ENCODE measurements at places on chromosomes 11 and 22. TPM values are rescaled to one million over a fixed set of nuclear protein-coding genes. Genes with fewer than 3 reads are reported as not detected.

DNA sequence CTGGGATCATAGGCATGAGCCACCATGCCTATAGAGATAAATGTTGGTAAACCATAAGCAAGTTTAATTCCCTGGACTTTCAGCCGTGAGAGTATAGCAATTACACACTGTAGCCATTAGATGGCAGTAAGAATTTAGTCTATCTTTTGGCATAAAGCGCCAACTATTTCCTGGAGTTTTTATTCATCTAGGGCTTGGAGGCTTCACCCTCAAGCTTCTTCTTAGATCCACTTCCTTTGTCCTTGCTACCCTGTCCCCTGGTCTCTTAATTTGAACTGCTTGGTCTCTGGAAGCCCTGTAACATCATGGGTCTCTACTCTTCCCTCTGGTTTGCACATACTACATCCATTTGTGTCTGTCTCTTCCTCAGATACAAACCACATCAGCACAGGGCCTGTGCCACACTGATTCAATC is 38.2 kb downstream of the OR10A6 start:
- no peak overlapping the region for H3K4me3 ChIP-seq
- H3K27me3 ChIP-seq, result peaks cover 9% of the 10 kb centered on the region
- DNase-seq, result no peak
- no peaks in the 10 kb centered on the region for H3K4me1 ChIP-seq
- H3K36me3 ChIP-seq, result no peaks in the 10 kb centered on the region
- H3K27ac ChIP-seq, result no peak overlapping the region

HORMAD2 gene
- total RNA-seq, result not detected

DNA sequence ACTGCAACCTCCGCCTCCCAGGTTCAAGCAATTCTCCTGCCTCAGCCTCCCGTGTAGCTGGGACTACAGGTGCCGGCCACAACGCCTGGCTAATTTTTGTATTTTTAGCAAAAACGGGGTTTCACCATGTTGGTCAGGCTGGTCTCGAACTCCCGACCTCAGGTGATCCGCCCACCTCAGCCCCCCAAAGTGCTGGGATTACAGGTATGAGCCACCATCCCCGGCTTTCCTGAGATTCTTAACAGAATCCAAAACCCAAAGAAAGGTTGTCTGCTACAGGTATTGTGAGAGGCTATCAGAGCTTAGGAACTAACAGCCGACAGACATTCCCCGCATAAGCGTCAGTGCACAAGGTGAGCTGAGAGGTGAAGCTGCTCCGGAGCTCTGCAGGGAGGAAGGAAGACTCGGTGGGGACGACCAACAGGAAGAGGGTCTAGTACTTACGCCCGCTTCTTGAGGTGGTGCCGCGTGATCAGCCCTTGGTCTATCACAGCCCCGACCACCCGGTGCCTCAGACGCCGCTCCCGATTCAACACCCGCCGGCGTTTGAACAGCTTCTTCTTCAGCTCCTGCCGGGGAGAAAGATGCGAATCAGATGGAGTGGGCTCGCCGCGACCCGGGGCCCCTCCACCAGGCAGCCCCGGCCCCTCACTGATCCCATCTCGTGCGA is 470 bp downstream of the C11orf98 start:
- peak overlapping the region; percentile 96 for H3K4me3 ChIP-seq
- no peak for DNase-seq
- peaks cover 17% of the 10 kb centered on the region for H3K36me3 ChIP-seq
- peaks cover 23% of the 10 kb centered on the region for H3K4me1 ChIP-seq

- no peak overlapping the region for H3K27ac ChIP-seq
These were observed 3.1 kb upstream of the MMP8 start for GRCh38 chr11:102727890-102728289.

SLC1A2 gene
- total RNA-seq, result 0.12 TPM

- H3K36me3 ChIP-seq, result no peaks in the 10 kb centered on the region
- H3K4me1 ChIP-seq, result no peaks in the 10 kb centered on the region
- no peak overlapping the region for H3K4me3 ChIP-seq
- no peak overlapping the region for H3K27ac ChIP-seq
- peaks cover 24% of the 10 kb centered on the region for H3K27me3 ChIP-seq
- no peak for DNase-seq
These were observed 1.7 kb downstream of the ADAMTS15 start for GRCh38 chr11:130449996-130450769.

DNA sequence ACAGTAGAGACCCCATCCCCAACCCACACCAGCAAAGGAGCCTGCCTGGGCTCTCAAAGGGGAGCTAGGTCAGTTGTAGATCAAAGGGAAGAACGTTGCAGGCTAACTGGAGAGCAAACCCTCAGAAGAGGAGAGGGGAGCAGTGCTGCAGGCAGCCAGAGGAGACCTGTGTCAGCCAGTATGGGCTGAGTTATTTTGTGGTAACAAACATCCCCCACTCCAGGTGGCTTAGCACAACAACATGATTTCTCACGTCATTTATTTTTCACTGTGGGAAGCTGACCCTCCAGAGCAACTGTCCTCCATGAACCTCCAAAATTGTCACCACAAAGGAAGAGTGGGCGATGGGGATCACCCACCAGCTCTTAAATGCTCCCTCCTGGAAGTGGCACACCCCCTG is 19.8 kb upstream of the SHANK2 start:
- DNase-seq, result no peak
- peaks cover 7% of the 10 kb centered on the region for H3K27me3 ChIP-seq
- no peaks in the 10 kb centered on the region for H3K4me1 ChIP-seq
- peaks cover 5% of the 10 kb centered on the region for H3K36me3 ChIP-seq

DNA sequence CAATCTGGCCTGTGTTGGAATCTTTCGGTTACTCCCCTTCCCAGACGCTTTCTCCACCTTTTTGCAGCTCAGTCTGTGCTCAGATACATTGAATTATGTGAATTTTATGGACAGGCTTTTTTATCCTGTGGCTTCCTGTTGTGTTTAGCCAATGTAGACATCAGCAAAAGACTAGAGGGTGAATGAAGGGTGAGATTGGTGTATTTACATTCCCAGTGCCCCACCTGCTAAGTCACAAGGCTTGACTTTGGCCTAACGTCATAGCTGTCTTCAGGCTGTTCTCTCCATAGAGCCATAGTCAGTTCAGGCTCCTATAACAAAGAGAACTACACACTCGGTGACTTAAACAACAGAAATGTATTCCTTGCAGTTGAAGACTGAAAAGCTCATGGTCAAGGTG is 97.5 kb upstream of the FSHB start:
- DNase-seq, result no peak
- H3K27ac ChIP-seq, result no peak overlapping the region
- peaks cover 6% of the 10 kb centered on the region for H3K27me3 ChIP-seq
- H3K4me3 ChIP-seq, result no peak overlapping the region

DNA sequence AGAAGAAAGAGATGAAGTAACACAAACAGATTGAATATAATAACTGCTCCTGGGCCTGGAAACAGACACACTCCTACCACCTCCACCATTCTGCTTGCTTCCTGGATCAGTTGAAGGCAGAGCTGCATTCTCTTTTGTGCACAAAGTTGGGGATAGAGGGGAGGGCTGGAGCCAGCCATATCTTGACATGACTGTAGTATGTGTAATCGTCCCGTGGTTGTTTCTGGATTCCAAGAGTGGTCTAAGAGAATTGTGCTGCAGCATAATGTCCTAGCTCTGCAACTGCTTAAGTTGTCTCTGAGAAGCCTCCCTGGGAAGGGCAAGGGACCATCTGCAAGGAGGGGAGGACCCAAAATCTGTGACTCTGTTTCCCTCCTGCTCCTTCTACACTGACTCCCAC is 3.2 kb downstream of the CRY2 start:
- H3K4me1 ChIP-seq, result peaks cover 33% of the 10 kb centered on the region
- peaks cover under 1% of the 10 kb centered on the region for H3K27me3 ChIP-seq
- DNase-seq, result no peak
- no peak overlapping the region for H3K4me3 ChIP-seq

DNA sequence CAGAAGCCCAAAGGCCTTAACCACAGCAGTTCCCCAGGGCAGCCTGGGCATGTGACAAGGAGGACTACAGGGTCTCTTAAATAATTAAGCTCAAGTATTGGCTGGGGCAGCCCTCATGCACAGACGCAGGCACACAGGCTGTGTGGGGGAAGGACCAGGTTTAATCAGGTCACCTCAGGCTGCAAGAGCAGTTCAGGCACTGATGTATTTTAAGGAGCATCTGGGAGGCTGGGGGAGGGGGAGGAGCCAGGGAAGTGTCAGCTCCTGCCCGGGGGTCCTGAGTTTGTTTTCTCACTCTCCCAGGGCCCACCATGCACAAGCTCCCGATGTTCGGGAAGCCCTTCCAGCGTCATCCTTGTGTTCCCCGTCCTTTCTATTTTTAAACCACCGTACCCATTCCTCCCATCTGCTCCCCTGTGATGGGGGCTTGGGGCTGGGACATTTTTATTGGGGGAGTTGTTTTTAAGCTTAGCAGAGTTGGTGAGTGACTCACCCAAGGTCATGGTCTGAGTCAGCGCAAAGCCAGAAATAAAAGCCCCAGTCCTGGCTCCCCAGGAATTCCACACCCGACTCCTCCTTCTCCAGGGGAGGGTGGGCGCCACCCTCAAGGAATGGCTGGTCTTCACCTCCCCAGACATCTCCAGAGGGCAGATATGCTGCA is 2.4 kb downstream of the CSDC2 start:
- H3K36me3 ChIP-seq, result no peaks in the 10 kb centered on the region
- H3K27ac ChIP-seq, result no peak overlapping the region
- no peak overlapping the region for H3K4me3 ChIP-seq
- DNase-seq, result no peak
- no peaks in the 10 kb centered on the region for H3K4me1 ChIP-seq

FJX1 gene
- 0.55 TPM for total RNA-seq

DNA sequence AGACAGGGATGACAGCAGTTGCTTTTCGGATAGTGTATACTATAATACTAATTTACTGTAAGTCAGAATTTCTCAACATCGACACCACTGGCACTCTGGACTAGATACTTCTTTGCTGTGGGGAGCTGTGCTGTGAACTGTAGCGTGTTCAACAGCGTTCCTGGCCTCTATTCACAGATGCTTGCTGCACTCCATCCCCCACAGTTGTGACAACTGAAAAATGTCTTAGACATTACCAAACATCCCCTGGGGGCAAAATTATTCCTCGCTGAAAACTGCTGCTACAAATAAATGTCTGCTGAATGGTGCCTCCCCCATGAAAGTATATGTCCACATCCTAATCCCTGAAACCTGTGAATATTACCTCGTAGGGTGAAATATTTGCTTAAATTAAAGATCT is 7.5 kb upstream of the SLC15A3 start:
- no peak overlapping the region for H3K27ac ChIP-seq
- no peak for DNase-seq

GRCh38 chr11:16454289-16454863 is 98.0 kb upstream of the SOX6 start:
- no peak for DNase-seq
- no peaks in the 10 kb centered on the region for H3K36me3 ChIP-seq
- H3K4me3 ChIP-seq, result no peak overlapping the region
- no peaks in the 10 kb centered on the region for H3K27me3 ChIP-seq
- H3K4me1 ChIP-seq, result no peaks in the 10 kb centered on the region

GRCh38 chr11:130652671-130653335 is 204.4 kb downstream of the ADAMTS15 start:
- peaks cover 5% of the 10 kb centered on the region for H3K36me3 ChIP-seq
- peaks cover 19% of the 10 kb centered on the region for H3K27me3 ChIP-seq
- no peak overlapping the region for H3K4me3 ChIP-seq
- no peak overlapping the region for H3K27ac ChIP-seq
- no peaks in the 10 kb centered on the region for H3K4me1 ChIP-seq

DNA sequence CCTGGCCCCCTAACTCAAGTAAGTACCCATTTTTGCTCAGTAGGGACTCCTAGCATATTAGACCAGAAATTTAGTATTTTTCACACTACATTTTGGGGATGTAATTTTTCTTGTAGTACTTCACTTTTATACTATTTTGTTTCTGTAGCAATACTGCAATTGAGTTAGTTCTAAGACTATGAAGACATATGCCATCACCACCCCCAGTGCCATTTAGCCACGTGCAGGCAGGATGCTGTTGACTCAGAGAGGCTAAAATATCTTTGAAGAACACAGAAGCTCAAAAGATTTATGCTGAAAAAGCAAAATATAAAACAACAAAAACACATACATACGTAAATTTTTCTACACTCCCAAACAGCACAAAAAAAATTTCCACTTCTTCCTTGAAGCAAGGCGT is 29.1 kb upstream of the DLAT start:
- peaks cover 4% of the 10 kb centered on the region for H3K4me1 ChIP-seq
- no peaks in the 10 kb centered on the region for H3K36me3 ChIP-seq
- H3K27me3 ChIP-seq, result peaks cover 5% of the 10 kb centered on the region
- no peak overlapping the region for H3K4me3 ChIP-seq
- DNase-seq, result no peak
